ENCODE measurements at places on chromosomes 7 and 10. TPM values are rescaled to one million over a fixed set of nuclear protein-coding genes. Genes with fewer than 3 reads are reported as not detected.

DNA sequence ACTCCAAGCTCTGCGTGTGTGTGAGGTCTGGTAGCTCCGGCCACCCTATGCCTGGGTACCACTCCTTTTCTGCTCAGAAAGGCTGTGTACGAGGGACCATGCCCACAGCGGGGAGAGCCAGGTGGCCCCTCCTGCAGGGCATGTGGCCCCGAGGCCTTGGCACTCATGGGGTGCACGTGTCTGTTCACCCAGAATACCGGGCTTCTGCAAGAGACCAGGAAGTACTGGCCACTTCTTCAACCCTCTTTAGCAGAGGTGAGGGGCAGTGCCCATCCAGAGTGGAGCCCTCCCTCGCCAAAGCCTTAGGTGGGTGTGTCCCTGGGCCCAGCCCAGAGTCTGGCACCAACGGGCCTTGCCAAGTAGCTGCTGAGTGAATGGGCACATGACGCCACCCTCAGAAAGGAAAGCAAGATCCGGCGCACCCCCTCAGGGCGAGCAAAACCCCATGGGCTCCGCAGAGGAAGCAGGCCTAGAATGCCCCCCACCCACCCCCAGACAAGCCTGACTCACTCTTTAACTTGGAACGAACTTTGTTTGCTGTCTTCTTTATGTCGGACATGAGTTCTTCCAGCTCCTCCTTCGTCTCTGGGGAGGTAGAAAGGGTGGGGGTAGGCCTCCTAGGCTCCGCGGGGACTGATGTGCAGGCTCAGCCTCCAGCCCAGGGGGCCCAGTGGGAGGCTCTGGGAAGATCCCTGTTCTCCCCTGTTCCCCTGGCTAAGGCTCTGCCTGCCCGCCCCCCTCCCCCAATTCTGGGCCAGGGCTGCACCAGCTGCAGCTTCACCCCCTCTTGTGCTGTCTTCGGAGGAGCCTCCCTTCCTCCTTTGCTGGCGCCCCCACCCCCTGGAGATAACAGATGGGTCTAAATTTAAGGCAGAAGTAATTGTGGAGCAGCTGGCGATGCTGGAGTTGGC is 14.6 kb downstream of the STX1A start:
- DNase-seq, result no peak

DNA sequence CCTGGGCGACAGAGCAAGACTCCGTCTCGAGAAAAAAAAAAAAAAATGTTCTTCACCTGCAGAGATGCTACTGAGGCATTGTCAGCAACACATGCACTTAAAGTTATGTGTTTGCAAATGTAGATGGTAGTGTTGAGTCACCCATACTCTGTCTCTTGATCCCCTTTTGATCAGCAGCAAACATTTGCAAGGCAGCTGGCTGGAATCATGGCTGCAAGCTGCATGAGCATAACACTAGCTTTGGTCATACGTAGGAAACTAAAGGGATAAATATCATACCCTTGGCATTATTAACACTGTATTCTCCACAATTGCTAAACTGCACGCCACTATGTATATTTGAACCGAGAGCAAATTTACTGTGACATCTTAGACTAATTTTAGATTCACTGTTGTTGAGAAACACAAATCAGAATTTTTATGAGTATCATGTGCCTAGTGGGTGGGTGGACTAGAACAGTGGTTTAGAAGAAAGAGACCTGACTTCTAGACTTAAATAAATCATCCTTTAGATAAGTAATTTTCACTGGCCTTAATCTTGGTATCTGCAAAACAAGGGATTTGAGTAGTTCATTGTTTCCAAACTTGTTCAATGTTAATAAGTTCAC is 229.3 kb upstream of the MEOX2 start:
- DNase-seq, result no peak

GRCh38 chr7:42232275-42232674 is 4.7 kb downstream of the GLI3 start:
- DNase-seq, result no peak

DNA sequence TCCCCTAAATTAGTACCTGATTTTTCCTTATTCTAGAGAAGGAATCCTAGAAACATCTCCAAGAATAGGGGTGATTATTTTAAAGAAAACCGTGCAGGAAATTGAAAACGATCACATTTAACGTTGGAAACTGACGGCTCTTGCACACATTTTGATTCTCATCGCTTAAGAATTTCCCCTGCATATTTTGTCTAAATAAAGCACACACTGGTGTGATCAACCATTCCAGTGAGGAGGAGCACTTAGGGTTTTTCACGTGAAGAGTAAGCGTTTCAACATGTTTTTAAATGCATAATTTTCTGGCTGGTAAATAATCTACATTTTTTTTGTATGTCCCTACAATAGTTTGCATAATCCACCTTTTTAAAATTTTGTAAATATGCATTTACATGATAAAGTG is 229.7 kb upstream of the PFKP start:
- DNase-seq, result no peak

DNA sequence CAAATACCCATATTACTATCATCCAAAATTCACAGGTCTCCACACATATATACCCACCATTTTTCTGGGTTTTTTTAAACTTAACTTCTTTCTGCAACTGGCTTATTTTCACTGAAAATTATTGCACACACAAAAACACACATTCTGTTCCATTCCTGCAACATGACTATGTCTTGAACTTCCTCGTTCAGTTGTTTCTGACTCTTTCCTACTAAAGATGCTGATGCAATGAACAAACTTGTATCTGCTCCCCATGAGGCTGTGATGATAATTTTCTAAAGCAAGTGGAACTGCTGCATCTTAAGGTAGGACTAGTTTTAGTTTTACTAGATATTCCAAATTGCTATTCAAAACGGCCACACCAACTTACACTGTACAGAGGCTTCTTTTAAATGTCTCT is 77.7 kb downstream of the OSBPL3 start:
- DNase-seq, result no peak

DNA sequence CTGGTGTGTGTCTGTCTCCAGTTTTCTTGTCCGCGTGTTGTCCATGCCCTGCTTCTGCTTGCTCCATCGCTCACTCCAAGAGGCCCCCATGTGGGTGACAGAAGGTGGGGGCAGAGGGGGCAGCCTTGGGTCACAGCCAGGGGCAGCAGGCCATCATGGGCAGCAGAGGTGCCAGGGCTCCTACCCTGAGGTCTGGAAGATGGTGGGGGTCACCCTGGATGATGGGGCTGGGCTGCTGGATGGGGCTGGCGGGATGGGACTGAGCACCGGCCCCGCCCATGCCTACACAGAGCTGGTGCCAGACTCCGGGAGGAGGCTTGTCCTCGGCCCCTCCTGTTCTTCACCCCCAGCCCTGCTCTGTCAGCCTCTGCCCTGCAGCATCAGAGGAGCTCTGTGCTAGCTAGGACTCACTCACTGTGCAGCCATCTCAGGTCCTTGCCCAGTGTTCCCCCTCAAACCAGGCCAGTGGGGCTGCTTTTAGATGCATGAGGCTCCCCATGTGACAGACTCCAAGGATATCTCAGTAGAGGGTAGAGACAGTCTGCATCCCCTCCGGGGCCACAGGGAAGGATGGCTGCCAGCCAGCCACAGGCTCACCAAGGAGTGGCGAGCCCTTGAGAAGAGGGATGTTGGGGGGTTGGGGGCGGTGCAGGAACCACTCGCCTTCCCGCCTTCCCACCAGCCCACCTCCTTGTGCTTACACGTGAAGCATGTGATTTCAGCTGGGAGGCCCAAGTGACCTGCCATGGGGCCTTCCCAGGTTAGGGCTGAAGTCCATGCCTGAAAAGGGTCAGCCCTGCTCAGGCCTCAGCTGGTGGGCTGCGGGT is 35.5 kb upstream of the PPIF start:
- no peak for DNase-seq

DNA sequence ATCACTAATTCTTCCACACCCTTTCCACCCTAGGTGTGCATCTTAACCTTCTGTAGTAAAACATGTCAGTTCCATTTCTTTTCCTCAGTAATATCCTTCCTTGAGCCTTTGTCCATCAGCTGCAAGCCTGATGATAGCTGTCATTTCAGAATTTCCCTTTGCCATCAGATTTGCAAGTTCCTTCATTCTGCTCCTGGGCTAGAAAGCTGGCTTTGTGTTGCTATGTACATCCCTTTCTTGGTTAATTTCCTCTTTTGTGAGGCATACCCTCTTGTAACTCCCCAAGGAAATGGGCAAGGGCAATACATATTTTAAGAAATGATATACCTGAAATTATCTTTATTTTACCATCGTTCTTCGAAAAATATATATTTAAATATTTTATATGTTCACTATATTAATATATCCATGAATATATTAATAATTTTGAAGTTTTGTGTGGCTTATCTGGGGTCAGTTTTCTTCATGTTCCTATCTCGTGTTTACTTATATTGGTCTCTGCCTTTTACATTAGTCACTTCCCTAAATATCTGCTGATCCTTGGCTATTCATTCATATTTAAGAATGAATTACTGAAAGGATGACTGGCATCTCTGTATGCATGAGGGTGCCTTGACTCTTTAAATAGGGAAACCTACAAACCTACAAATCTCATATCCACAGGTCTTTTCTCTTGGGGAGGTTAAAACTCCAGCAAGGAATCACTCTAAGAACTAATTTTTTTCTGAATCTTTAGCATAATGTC is 143.8 kb downstream of the ZNF22 start:
- no peak for DNase-seq

Gene EN2
- under 0.01 TPM for total RNA-seq

GRCh38 chr7:140631602-140632001 is 9.0 kb downstream of the DENND2A start:
- no peak for DNase-seq

GRCh38 chr10:86965986-86966654 is 2.2 kb upstream of the ADIRF start:
- no peak for DNase-seq

- DNase-seq, result no peak
Observed at GRCh38 chr10:86263209-86263608, 103.4 kb downstream of the GRID1 start.

GRCh38 chr7:99990460-99990852 is 14.6 kb upstream of the AZGP1 start:
- DNase-seq, result no peak

Gene MRPS24
- total RNA-seq, result 54.7 TPM

DNA sequence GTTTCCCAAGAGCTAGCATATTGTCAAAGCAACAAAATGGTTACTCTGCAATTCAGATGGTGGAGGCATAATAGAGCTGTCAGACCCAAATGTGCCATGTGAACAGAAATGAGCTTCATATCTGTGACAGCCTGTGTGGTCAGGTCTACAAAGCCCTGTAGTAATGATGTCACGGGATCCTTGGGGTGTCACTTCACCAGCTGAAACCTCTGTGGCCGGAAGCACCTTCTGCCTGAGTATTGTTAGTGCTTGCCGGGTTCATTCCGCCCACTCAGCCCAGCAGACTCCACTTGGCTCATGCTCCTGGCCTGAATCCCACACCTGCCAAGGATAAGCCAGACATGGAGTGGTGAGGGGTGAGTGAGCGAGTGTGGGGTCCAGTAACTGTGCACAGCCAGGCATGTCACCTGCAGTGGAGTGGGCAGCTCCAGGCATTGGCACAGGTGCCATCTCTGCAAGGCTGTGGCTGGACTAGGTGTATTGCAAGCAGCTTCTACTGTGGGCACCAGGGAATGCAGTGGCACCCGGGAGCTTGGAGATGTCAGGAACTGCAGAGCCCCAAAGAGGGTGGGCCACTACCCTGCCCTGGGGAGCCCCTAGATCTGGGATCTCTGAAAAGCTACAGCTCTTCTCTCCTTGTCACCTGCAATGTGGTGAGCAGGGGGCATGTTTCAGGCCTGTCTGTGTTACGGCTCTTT is 341.9 kb upstream of the CHRM2 start:
- no peak for DNase-seq

Gene CYP26C1
- 0.77 TPM for total RNA-seq
